ENCODE measurements at places on chromosomes 6 and 20.
A peak's percentile ranks its signal among the peaks of the same experiment; 100 is the strongest.

DNA sequence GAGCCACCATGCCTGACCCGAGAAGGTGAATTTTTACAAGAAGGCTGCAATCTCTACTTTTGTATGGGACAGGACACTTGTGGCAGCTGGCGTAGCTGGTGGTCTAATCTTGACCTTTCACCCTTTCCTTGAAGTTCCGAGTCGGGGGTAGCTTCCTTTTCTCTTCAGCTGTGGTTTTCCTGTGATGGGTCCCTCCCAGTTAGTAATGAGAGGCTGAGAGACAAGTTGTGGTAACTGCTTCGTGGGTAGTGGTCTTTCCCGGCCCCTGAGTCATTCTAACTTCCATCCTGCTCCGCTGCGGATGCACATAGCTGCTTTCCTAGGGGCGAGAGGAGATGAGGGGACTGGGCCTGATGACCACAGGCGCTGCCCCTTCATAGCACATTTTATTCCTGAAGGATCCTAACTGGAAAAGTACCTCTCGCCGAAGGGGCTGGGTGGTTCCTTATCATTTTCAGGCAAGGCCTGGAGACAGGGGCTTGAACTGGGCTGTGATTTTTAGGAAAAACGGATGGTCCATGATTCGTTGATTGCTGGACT is 3.1 kb downstream of the SYNJ2 start:
- DNase-seq: no peak

DNA sequence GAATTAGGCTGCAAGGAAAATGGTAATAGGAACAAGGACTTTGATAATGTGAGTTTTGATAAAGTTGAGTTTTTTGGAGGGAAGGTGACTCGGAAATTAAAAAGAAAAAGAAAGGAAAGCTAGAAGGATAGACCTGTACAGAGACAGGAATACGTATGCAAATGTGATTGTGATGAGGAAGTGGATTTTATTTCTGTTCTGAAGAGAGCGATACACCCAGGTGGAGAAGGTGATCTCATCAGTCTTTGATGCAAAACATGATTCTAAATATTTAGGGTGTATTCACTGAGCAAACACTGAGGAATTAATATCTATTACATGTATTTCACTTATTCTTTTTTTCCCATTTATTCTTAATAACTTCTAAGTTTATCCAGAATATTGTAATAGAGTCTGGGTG is 9.2 kb upstream of the PLEKHG1 start:
- DNase-seq: no peak

- DNase-seq: no peak
Observed at GRCh38 chr6:22146931-22147701, 149.7 kb downstream of the PRL start.

GRCh38 chr6:44353336-44353735 is 10.9 kb downstream of the SPATS1 start:
- no peak for DNase-seq

- DNase-seq: no peak
Observed at GRCh38 chr20:46013322-46013828, 4.7 kb downstream of the MMP9 start.

GRCh38 chr6:33312361-33313104 is 1.3 kb downstream of the TAPBP start:
- peak; percentile 71 for DNase-seq

GRCh38 chr6:32166411-32167061 is 2.1 kb downstream of the EGFL8 start:
- no peak for DNase-seq

GRCh38 chr6:51112731-51113130 is 294.1 kb downstream of the TFAP2B start:
- DNase-seq: no peak

DNA sequence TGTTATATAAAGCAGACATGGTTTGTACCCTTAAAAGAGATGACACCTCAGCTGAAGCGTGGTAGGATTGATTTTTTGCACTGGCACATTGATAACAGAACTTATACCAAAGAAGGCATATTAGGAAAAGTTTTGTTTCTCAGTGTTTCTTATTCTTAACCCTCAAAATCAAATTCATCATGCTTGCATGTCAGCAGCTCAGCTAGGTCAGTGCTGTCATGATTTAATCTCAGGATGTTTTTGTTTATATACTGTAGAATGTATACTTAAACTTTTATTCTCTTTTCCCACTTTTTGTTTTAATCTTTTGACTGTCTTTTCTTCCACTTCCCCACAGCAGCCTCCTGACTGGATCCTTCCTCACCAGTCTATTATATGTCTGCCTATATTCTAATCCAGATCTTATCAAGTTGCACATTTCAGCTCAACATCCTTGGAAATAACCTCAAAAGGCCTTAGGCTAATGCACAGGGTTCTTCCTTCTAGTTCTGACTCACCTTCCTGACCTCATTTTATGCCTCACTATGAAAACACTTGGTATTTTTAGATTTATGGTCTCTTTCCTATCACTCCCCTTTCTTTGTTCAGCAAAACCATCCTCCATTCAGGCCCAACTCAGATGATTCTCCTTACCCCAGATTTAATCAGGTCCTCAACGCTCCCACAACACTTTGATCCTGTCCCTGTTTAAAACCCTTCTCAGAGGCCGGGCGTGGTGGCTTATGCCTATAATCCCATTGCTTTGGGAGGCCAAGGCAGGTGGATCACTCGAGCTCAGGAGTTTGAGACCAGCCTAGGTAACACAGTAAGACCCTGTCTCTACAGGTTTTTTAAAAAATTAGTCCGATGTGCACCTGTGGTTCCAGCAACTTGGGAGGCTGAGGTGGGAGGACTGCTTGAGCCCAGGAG is 7.2 kb downstream of the HEBP2 start:
- DNase-seq: no peak

DNA sequence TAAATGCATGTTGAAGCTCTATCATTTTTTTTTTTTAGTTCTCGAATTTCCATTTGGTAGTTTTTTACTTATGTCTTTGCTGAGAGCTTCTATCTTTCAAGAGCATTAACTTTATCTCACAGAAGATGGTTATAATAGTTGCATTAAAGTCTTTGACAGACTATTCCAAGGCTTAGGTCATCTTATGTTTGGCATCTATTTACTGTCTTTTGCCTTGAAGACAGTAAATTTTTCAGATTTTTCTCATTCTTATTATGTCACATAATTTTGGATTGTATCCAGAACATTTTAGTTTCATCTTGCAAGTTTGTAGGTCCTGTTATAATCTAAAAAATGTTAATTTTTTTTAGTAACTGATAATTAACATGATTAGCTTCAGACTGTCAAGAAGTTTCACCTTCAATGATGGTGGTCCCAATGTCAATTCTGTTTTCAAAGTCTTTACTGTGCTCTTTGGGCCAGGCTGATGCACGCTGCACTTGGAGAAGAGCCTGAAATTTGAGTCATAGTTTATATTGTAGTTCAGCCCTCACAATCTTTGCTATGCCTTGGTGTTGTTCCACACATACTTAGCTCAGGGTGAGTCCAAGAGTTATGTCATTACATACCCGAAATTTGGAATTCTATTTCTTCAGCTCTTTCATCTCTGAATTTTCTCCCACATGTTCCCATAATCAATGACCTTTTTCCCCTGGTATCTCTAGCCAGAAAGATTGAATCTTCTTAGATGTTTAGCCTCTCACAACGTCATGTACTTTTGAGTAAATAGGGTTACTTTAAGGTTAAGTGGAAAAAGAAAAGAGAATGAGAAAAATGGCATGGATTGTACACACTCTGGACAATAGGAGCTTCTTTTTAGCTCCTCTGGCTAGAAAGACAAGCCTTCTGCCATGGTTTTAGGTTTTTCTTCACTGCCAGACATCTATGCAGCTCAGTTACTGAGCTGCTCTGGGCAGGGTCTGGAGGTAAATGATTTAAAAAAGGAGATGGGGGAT is 110.3 kb upstream of the BTBD3 start:
- DNase-seq: no peak

DNA sequence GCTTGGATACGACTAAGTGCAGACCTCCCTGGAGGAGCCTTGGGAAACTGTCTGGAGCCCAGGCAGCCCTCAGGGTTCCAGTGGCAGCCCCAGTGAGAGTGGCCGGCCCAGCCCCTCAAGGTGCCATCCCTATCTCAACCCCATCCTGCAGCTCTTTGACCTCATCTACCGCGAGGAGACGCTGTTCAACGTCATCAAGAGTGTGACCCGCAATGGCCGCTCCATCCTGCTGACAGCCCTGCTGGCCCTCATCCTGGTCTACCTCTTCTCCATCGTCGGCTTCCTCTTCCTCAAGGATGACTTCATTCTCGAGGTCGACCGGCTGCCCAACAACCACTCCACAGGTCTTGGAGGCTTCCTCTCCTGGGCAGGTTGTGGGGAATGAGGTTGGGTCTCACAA is 20.7 kb downstream of the UQCC2 start:
- DNase-seq: no peak

- no peak for DNase-seq
Observed at GRCh38 chr6:119274197-119274595, 75.4 kb downstream of the MAN1A1 start.

DNA sequence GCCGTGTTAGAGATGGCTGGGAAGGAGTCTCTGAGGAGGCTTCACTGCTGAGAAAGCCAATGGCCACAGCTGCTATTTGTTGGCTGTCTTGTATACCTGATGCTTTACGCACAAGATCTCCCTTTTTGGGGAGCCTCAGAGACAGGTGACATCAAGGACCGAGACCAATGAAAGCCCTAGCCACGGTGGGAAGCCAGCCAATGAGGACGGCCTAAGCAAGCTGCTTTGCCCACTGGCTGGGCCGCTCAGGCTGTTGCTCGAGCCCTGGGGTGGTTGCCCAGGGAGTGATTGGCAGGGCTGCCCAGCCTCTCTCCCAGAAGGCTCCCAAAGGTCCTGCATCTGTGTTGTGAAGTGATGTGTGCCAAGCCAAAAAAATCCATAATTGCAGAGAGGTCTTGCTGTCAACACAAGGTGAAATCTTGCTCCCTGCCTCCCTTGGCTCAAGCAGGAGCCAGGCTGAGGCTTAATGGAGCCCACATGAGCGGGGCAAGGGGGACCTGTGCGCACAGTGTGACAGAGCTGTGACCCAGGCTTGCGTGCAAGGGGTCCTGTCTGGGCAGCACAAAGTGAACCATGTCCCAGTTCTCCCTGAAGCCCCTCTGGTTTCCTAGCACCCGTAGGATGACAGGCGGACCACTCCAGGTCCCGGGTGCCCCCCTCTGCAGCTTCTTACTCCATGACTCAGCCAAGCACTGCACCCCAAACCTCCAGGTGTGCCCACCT is 4.3 kb downstream of the MMP24OS start:
- no peak for DNase-seq

- no peak for DNase-seq
Observed at GRCh38 chr6:11909696-11910132, 102.4 kb upstream of the HIVEP1 start.

- DNase-seq: no peak
Observed at GRCh38 chr6:84263557-84263956, 36.1 kb upstream of the CEP162 start.

DNA sequence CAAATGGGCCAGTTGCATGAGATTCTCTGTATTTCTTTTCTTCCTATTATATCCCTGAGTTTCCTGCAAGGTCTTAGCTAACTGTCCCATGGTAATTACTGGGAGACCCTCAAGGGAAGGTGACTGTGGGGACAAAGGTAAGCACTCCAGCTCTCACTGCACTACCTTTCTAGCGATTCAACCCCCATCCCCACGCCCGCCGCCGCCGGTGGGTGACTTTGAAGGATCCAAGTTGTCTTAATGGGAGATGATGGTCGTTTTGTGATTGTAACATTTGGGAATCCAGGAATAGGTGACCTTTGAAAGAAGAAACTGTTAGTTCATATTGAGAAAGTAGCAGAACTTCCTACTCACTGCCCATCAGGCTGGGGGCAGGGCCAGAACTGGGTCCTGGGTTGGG is 265.5 kb downstream of the LRFN2 start:
- DNase-seq: no peak
